ENCODE measurements at places on chromosomes 6 and 20. TPM values are rescaled to one million over a fixed set of nuclear protein-coding genes. Genes with fewer than 3 reads are reported as not detected.

SLC22A16 gene
- not detected for total RNA-seq

HS3ST5 gene
- total RNA-seq: not detected

TAF8 gene
- total RNA-seq: 26.0 TPM

BHLHE23 gene
- not detected for total RNA-seq

SNAP25 gene
- total RNA-seq: 0.43 TPM

DNA sequence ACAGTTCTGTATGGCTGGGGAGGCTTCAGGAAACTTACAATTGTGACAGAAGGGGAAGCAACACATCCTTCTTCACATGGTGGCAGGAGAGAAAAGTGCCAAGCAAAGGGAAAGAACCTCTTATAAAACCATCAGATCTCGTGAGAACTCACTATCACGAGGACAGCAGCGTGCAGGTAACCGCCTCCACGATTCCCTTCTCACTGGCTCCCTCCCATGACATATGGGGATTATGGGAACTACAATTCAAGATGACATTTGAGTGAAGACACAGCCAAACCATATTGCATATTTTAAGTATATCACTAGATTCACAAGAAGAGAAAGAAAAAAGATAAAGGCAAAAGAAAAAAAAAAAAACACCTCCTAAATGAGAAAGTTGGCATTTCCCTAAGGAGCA is 431.9 kb upstream of the RGS17 start:
- DNase-seq: no peak

DNA sequence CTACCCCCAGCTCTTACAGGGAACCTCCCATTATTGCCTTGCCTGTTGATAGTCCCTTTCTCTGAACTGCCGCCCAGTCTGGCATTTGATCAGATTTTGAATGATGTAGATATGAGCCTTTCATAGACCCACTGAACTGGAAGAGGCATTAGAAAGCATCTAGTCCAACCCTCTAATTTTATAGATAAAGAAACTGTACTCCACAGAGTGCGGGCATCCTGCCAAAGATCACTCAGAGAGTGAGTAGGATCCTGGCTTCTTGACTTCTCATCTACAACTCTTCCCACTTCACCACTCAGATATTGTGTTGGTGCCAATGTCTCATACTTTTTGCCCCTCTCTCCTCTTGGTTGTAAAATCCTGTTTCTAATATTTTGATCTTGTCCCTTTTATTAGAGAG is 179.2 kb upstream of the BMP2 start:
- DNase-seq: no peak

GRCh38 chr6:150458579-150458978 is 89.8 kb downstream of the IYD start:
- DNase-seq: no peak

GRCh38 chr6:75438013-75438431 is 55.6 kb downstream of the FILIP1 start:
- no peak for DNase-seq

DNA sequence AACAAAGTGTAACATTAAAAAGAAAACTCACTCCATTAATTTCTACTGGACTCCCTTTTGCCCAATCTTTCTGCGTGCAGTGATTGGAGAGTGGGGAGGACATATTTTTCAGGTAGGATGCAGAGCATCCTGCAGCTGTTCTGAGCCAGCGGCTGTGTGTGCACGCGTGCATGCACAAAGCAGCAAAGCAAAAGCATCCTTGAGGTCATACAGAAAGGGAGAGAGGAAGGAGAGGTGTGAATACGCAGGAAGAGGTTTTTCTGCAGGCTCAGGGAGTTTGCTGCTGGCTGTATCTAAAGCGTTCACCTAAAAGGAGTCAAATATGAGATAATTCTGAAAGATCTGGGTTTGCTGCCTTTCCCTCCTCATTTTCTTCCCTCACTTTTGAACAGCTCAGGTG is 108.4 kb downstream of the HUS1B start:
- DNase-seq: no peak

DNA sequence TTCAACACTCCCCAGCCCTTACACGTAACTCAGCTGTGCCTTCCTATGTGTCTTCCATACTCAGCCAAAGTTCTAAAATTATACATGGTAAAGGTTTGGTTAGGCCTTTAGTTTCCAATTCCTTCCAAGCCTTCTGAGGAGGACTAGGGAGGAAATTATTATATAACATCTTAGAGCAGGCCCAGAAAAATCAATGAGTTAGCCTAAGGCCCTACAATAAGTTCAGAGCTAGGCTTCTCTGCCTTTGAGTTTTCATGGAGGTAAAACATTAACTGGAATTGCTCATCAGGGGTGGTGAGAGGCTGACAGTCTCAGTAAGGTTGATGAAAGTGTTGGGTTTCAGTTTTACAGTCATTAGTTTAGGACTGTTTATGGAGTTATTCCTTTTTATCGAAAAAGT is 286.0 kb downstream of the ADGB start:
- DNase-seq: no peak

DNA sequence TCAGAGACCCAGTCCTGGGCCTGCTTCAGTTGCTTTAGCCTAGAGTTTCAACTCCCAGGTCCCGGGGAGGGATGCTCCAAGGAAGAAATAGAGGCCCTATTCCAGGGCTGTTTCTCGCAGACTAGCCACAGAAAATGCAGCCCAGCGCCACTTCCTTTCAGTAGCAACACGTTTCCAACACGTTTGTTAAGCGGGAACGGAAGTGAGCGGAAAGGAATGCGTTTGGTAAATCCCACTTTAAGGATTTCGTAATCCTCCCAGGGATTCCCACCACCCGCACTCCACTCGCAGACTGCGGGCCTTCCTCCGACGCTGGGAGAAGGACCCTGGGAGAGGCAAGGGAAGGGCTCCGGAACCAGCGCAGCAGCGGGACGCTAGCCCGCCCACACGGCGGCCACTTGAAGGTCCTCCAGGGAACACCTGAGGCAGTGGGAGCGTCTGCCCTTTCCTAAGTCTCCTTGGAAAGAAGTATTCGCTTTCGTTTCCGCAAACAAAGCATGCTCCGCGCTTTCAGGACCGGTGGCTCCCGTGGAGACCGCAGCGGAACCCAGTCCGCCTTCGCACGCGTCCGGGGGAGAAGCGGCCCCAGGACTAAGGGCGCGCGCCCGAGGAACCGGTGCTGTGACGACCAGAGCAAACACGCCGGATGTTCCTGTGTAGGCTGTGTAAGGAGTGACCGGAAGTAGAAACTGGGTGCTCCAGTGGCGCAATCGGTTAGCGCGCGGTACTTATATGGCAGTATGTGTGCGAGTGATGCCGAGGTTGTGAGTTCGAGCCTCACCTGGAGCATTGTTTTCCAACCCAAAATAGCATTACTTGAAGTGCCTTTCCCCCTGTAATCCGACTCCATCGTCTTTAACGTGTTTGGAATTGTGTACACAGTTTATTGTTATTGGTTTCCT is 227.6 kb upstream of the PRSS16 start:
- peak; percentile 91 for DNase-seq

DNA sequence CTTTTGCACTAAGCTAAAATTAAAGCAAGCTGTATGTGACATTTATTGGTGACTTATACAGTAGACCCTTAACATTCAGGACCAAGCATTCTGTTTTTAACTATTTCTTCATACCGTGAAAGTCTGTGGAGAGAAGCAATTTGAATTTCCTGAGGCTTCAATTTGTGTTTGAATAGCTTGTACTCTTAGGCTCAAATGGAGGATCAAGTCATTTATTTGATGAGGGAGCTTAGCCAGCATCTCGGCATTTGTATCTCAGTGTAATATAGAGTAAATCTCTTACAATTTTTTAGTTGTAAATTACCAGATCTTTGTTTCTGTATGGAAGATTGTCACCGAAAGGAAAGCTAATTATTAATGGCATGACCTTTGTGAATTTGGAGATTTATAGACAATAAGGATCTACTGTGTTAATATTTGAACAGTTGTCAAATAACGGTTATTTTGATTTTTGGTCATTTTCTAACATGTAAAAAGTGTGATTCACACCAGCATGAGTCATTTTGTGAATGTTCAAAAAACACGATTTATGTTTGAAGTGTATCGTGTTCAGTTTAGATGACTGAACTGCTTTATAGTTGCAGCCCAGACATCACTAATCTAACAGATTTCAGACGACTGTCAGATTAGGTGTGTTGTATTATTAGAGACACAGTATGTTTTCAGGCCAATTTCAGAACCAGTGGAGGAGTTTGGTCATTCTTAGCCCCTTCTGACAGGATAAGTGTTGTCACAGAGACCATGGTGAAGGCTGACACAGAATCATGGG is 332.9 kb downstream of the CDKAL1 start:
- no peak for DNase-seq

DNA sequence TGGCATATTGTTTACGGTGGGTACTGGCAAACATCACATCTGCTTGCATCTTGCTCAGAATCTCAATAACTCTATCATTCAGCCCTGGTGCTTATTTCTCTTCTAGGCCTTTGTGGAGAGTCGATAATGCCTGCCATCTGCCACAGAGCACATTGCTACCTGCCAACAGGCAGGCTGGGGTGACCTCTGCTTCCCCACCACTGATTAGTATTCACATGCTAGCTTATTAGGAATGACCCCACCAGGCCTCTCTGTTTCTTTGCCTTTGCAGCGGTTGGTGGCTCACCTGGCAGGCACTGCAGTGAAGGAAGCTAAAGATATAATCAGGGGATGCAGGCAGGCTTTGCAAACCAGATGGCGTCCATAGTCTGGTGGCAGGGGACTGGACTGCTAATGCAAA is 154.5 kb downstream of the MMS22L start:
- no peak for DNase-seq

DNA sequence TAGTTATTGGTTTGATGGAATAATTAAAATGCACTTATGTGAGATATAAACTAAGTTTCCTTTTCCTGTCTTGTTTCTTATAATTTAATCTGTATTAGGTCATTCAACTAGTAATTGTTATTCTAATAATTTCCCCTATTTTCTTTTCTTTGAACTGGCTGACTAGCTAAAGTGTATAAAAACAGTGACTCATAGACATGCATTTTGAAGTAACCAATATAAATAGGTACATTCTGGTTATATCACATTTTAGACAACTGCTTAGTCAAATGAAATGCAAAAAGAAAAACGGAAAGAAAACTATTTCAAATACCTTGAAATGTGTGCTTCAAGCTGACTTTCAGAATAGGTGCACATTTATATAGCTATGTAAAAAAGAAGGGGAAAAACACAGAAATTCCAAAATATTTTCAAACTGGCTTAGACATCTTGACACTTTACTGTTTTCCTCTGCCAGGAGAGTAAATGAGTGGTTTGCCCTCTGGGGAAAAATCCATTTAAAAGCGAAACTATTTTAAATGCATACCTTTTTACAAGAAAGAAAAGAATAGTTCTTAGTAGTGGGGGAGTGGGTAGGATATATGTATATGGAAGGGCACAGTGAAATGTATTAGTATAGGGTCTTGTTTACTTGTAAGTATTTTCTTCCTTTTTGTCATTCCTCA is 28.3 kb downstream of the KCNQ5 start:
- no peak for DNase-seq

DNA sequence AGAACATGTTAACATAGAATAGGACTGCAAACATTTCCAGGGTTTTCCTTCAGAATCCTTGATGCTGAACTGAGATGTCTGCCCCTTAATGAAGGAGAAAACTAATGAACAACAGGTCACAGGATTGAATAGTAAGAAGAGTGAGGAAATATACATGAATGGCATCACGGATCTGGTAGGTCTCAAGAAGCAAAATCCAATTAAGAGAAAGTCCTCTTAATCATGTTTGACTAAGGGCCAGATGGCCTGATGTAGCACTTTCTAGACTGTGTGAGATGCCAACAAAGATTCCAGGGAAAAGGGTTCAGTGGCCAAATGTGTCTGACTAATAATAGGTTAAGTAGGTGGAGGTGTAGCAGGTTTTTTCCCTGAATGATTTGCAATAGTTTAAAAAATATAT is 13.7 kb upstream of the SHPRH start:
- no peak for DNase-seq

GRCh38 chr20:10519361-10520046 is 84.4 kb downstream of the SLX4IP start:
- no peak for DNase-seq

GRCh38 chr6:31497531-31498476 is at the start of gene MICB:
Gene MICB (plus strand): TSS chr6:31498145. CDS start chr6:31498194, 49 bp downstream.
- peak; percentile 87 for DNase-seq

- no peak for DNase-seq
Observed at GRCh38 chr6:142395768-142396231, 94.0 kb downstream of the ADGRG6 start.

- no peak for DNase-seq
Observed at GRCh38 chr6:72758901-72759300, 137.0 kb downstream of the KCNQ5 start.

DNA sequence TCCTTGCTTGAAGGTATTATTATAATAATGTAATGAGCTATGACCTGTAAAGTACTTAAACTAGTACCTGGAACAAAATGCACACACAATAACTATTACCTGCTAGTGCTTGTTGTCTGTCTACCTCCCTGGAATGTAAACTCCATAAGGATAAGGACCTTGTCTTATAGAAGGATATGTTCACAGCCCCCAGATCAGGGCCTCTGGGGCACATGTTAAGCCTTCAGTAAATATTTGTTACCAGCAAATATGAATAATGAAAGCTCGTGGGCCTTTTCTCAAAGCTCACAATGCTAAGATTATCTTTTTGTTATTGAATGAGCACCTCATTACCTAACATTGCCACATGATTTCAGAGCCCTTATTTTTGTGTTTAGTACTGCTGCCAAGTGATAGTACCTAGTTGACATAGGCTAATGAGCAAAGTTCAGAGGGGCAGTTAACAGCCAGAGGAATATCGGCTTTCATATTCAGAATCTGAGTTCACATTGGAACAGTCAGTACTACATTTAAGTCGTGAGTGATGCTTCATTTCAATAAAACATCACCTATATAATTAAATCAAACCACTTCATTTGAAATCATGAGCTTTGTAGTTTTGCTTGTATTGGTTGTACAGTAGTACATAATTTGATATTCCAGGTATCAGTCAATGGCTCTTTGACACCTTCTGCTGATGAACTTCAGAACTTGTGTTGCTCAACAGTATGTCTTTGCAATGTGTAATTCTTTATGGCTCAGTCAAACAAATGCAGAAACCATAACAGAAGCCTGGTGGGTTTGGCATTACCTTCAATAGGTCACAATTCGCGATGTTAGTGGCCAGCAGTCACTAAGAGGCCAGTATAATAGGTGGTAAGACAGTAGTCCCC is 11.8 kb upstream of the SMLR1 start:
- DNase-seq: no peak

DNA sequence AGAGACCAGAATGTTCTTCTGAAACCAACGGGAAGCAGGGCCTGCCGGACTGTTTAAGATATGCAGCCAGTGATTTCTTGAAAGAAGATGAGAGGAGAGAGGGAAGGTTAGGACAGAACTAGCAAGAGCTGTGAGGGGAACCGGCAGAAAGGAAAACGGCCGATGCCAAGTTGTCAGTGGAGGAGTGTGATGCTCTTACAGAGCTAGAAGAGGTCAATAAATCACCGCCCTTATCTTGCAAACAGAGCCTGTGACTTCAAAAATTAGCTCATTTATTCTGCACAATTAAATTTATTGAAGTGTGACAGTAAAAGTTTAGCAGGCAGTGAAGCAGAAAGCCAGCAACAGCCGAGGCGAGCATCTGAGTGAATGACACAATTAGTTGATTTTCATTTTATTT is 509.5 kb upstream of the ID4 start:
- no peak for DNase-seq

GRCh38 chr20:31857861-31858759 is 12.2 kb downstream of the DUSP15 start:
- DNase-seq: peak; percentile 34
